ENCODE measurements at places on chromosomes 16 and 17. TPM values are rescaled to one million over a fixed set of nuclear protein-coding genes. Genes with fewer than 3 reads are reported as not detected.

Gene C17orf100
- total RNA-seq, result 1.6 TPM

Gene PRSS8
- not detected for total RNA-seq

Gene PRRT2
- 3.3 TPM for total RNA-seq

Gene HSD17B1
- 1.0 TPM for total RNA-seq

Gene IGF2BP1
- 99.5 TPM for total RNA-seq

Gene APOH
- total RNA-seq, result not detected

Gene IFT20
- total RNA-seq, result 36.3 TPM

Gene RGS11
- total RNA-seq, result 5.5 TPM

Gene NOXO1
- not detected for total RNA-seq

Gene C16orf86
- total RNA-seq, result 1.2 TPM

Gene HOXB1
- total RNA-seq, result not detected

Gene WNT9B
- total RNA-seq, result not detected

Gene KRT33A
- not detected for total RNA-seq

Gene GDPD1
- total RNA-seq, result 4.9 TPM

Gene SLC6A2
- total RNA-seq, result not detected

Gene SDK2
- not detected for total RNA-seq

Gene FOXF1
- total RNA-seq, result 1.1 TPM

Gene BLMH
- total RNA-seq, result 75.0 TPM
